ENCODE measurements at places on chromosomes 4 and X.

DNA sequence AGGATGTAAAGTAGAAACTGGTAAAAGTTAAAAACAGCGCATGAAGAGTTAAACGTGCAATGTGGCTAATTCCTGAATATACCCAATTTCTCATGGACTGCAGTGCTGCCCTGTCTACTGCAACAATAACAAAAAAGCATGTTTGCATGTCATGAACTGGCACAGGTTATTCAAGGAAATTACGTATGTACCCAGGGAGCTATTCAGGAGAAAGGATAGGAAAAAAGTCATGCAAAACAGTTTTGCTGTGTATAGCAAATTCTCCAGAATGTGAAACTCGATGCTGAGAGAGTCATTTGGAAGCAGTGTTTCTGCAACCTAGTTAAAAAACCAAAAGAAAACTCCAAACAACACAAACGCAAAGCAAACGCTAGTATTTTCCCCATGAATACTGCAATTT lies 381.5 kb upstream of the PRKX start:
- no peak for DNase-seq

- peak; percentile 30 for DNase-seq
Measured at GRCh38 chr4:174669270-174669669, 147.0 kb upstream of the HPGD start.

DNA sequence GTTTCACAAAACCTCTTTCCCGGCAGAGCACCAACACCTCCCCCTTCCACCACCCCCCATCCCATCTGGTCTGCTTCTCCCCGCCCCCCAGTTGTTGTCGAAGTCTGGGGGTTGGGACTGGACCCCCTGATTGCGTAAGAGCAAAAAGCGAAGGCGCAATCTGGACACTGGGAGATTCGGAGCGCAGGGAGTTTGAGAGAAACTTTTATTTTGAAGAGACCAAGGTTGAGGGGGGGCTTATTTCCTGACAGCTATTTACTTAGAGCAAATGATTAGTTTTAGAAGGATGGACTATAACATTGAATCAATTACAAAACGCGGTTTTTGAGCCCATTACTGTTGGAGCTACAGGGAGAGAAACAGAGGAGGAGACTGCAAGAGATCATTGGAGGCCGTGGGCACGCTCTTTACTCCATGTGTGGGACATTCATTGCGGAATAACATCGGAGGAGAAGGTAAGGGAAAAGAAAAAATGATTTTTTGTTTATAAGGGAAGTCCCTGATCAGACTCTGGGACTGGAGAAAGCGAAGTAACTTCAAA lies at the start of gene PDGFRA:
Gene PDGFRA, plus strand, starts transcription at position 333 of the 541 bp plus-strand sequence. CDS start 29,476 bp downstream, outside the sequence.
- DNase-seq = no peak

DNA sequence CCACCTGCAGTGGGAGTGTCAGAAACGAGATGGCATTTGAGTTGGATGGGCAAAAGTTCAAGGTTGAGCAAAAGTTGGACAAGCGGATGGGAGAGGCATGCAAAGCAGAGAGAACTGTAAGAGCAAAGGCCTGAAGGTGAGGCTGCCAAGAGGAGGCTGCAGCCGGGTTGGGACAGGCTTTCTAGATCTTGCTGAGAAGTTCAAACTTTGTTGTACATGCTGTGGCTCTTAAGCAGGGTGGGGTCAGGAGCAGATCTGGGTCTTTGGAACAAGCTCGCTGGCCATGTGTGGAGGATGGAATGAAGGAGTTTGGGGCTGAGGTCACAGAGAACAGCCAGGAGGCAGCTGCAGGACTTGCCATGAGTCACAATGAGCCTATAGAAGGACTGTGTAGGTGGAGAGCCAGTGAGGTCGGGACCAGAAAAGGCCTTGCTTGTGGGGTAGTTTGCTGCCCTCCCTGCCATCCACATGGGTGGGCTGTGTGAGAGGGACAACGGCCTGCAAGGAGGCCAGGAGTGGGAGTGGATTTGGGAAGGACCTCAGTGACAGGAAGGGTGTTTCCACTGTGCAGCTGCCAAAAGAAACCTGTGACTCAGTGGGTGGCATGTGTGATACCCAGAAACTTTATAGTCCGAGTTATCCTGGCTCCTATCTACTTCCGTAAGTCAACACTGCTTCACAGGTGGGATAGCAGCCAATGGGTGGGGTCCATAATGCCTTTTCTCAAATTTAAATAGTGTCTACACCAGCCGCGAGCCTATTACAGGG lies 210.4 kb downstream of the MID1IP1 start:
- DNase-seq = no peak

- DNase-seq = no peak
Measured at GRCh38 chrX:16347968-16348670, 180.8 kb downstream of the MAGEB17 start.

GRCh38 chr4:675980-676870 lies 1.9 kb downstream of the MYL5 start:
- peak; percentile 95 for DNase-seq

DNA sequence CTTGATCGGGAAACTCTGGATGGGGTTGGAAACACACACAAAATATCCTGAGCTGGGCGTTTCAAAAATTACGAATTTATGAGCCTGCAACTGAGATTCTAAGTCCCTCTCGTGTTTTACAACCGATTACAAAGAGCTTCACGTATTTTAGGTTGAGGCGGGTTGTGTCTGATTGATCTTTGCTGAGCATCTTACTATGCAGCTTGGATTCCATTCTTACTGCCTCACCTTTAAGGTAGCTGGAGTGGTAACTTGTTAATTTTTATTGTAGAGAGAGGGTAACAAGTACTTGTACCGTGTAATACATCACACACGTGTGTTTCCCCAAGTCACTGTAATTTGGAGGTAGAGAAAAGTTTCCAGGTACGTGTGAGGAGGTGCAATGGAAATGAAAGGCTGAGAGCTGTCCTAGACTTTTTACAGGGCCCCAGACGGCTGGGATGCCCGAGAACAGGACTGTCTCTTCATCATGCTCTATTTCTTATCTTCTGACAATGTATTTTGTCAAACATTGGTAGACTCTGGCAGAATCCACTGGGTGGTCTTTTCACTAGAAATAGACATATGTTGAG lies 97.8 kb upstream of the TENM3 start:
- peak; percentile 7 for DNase-seq

GRCh38 chr4:55927803-55928437 lies 20.8 kb upstream of the CEP135 start:
- no peak for DNase-seq

GRCh38 chrX:13028871-13029636 lies 15.4 kb downstream of the FAM9C start:
- peak; percentile 35 for DNase-seq

GRCh38 chrX:55486736-55487135 lies 2.9 kb downstream of the USP51 start:
- peak; percentile 47 for DNase-seq

DNA sequence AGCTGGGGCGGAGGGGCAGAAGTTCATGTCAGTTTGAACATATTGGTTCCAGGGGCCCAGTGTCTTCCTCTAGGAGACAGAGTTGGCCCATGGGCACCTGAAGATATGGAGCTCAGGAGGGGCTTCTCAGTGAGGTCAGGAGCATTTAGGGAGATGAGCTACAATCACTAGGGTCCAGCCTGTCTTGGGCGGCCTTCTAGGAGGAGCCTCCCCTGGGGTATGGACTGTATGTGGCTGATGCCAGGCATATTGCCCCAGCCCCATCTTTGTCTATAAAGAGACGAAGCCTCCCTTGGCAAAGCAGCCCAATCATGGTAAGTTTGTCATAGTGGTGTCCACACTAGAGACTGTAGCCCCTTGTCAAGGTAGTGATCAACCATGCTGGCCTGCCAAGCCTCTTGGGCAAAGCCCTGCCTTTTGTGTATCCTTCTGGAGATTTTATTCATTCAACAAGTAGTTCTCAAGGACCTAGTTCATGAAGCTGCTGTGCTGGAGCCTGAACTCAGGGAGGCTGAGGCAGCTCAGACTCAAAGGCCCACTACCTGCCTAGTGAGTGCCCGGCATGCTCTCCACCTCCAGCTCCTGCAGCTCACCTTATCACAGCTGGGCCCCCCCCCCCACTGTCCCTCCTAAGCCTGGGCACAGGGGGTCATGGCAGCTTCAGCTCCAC lies 5.4 kb upstream of the CNGA2 start:
- no peak for DNase-seq

DNA sequence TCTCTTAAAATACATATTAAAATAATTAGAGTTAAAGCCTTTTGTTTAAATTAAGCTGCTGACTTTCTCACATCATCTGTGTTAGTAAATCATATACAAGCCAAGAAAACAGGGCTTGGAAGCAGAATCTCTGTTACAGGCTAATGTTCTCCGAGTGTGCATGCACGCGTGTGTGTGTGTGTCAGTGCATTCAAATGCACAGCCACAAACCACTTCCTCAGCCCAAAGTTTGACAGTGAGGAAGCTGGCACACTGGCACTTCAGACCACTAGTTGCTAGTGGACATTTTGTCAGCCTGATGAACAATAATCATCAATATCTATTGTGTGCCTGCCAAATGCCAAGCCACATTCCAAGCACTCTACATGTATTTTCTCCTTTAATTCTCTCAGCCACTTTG lies 5.6 kb downstream of the MAOB start:
- no peak for DNase-seq

GRCh38 chr4:22683726-22684125 lies 9.0 kb upstream of the GBA3 start:
- no peak for DNase-seq

DNA sequence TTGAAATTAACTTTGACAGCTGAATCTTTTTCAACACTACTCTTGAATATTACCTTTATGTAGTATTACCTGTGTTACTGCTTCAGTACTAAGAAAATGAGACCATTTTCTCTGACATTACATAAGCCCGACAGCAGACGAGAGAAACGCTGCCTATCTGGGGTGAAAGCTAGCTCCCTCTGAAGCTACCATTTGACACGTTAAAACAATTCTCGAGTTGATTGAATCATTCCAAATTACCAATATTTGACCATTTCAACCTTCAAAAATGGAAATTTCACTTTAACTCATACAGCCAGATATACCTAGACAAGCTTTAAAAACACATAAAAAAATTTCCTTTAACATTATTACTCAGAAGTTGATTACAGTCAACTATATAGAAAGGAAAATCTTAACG lies 836 bp downstream of the GPM6A start:
- DNase-seq = no peak

- DNase-seq = no peak
Measured at GRCh38 chrX:22057667-22058066, 25.5 kb downstream of the PHEX start.

GRCh38 chr4:174201871-174202270 lies 81.6 kb downstream of the FBXO8 start:
- no peak for DNase-seq

DNA sequence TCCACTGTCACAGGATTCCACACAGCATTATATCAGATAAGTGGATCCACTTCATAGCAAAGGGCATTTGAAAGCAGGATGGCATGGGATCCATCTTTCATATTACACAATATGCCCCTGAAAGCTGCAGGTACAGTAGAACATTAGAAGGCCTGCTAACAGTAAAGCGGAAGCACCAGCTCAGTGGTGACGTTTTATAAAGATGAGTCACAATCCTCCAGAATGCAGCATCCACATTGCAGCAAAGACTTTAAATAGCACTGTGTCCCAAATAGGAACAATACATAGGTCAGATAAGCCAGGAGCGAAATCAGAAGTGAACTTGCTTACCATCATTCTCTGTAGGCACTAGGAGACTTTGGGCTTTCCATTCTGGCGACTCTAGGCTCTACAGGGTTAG lies 609.5 kb upstream of the FAT1 start:
- DNase-seq = peak; percentile 33

DNA sequence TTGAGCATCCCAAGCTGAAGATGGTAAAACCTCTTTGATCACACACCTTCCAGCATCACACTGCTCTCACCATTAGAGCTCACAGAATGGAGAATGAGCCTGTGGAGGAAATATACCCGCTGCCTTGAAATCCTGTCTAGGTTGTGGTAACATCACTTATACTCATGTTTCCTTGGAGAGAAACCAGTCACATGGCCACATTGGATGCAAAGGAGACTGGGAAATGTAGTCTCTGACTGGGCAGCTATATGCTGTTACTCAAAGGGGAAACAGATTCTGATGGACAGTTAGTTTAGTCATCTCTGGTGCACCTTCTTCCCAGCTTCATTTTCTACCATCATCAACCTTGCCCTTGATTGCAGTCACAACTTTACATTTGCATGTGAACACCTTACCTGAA lies 286.3 kb downstream of the ANKRD50 start:
- no peak for DNase-seq

GRCh38 chrX:42027367-42028000 lies 104.1 kb upstream of the CASK start:
- no peak for DNase-seq

GRCh38 chrX:15977644-15978043 lies 123.0 kb upstream of the AP1S2 start:
- DNase-seq = no peak

- DNase-seq = peak; percentile 70
Measured at GRCh38 chrX:19682712-19683331, 167.5 kb upstream of the MAP3K15 start.

DNA sequence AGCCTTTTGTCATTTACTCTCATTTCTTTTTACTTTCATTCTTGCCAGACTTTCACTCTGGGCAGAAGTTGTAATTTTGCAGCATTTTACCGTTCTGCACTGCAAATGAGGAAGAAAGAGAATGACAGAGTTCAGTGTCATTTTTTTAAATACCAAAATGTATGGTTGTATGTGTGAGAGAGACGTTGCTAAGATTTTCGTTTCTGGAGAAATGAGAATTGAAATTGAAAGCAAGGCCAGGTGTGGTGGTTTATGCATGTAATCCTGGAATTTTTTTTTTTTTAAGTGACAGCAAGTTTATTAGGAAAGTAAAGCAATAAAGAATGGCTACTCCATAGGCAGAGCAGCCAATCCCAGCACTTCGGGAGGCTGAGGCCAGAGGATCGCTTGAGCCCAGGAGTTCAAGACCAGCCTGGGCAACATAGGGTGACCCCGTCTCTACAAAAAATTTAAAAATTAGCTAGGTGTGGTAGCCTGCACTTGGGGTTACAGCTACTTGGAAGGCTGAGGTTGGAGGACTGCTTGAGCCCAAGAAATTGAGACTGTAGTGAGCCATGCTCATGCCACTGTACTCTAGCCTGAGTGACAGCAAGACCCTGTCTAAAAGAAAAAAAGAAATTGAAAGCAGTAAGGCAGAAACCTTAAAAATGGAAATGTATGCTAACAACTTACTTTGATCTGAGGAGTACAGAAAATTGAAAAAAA lies 12.9 kb downstream of the DCK start:
- DNase-seq = no peak

DNA sequence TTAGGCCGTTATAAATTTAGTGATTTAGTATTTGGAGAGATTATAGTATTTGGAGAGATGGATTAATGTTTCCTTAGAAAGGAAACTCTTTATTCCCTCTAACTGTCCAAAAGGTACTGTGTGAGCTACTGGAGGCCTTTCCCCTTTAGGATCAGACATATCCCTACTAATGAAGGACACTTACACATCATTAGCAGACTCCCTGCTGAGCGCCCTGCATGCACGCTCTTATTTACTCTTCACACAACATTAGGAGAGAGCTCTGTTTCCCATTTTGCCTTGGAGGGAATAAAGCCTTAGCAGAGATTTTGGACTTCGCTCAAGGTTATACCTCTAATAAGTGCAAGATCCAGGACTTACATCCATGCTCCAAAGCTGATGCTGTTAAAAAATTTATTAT lies 17.8 kb upstream of the STOX2 start:
- no peak for DNase-seq

GRCh38 chr4:124964251-124964650 lies 251.7 kb upstream of the ANKRD50 start:
- DNase-seq = no peak

- no peak for DNase-seq
Measured at GRCh38 chr4:152164561-152164960, 371.3 kb downstream of the FBXW7 start.
